ENCODE measurements at places on chromosomes 3 and 15.
A peak's percentile ranks its signal among the peaks of the same experiment; 100 is the strongest.

DNA sequence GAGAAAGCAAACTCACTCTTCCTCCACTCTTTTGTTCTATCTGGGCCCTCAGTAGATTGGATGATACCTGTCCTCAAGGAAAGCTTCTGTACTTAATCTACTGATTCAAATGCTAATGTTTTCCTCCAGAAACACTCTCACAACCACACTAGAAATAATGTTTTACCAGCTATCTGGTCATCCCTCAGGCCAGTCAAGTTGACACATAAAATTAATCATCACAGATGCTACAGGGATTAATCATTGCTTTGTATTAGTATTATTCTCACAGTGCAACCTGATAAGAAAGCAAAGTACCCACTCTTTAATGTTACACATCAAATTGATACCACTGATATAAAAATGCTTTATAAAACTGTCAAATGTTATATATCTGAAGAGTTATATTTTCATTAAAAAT, 52.9 kb upstream of the ARL6 start:
- DNase-seq = no peak

DNA sequence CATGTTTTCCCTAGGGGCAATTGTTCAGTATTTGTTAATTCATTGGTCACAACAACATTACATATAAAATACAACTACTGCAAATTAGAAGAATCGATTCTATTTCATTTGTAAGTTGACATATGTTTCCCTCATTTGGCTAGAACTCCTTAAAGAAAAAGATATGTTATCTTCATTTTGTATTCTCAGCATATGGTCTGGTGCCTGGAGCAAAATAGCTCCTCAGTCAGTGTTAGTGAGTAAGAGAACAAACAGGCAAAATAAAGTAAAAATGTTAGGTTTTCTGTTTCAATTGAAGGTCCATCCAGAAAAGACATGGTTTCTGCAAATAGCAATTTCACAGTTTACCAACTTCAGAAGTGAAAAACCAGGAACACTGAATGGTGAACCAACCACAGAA, 1343.1 kb downstream of the ROBO1 start:
- no peak for DNase-seq

- no peak for DNase-seq
Observed at GRCh38 chr3:79255702-79256101, 512.1 kb downstream of the ROBO1 start.

- DNase-seq = no peak
Observed at GRCh38 chr3:109373933-109374332, 36.6 kb upstream of the DPPA4 start.

GRCh38 chr3:133881492-133881891, 14.2 kb downstream of the RAB6B start:
- no peak for DNase-seq

GRCh38 chr3:15453501-15453900, 26.1 kb downstream of the EAF1 start:
- DNase-seq = no peak

- DNase-seq = no peak
Observed at GRCh38 chr3:34067536-34068051, 269.2 kb downstream of the PDCD6IP start.

DNA sequence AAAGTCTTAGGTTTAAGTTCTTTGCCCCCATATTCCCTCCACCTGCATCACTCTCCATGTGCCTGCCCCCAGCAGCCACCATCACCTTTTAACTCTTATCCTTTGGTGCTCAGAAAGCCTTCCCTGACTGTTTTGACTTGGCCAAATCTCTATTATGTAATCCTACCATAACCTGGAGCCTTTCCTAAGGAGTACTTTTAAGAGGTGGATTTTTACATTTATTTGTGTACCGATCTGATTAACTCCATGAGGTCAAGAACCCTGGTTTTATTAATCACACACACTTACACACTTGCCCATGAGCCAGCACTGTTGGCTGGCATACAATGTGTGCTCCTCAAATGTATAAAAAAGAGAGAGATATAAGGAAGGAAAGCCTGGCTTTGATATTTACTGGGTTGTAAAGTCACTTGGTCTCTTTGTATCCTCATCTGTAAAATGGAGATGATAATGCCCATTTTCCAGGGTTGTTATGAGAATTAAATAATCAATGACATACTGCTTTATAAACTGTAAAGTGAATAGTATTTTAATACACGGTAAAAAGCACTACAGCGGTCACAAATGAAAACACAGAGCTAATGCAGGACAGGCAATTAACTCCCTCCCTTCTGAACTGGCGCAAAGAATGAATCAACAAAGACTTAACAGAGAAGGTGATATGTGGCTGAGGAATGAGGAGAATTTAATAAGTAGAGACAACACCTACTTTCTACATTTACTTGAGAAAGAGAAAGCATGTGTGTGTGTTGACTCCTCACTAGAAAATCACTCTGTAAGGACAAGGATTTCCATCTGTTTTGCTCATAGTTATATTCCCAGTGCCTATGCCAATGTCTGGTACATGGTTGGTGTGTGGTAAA, 45.4 kb downstream of the ATP13A4 start:
- DNase-seq = no peak

- no peak for DNase-seq
Observed at GRCh38 chr3:193310914-193311723, 67.4 kb downstream of the ATP13A5 start.

- DNase-seq = no peak
Observed at GRCh38 chr3:186483611-186484340, 60.4 kb downstream of the CRYGS start.

- DNase-seq = no peak
Observed at GRCh38 chr3:65751123-65751700, 287.5 kb downstream of the MAGI1 start.

DNA sequence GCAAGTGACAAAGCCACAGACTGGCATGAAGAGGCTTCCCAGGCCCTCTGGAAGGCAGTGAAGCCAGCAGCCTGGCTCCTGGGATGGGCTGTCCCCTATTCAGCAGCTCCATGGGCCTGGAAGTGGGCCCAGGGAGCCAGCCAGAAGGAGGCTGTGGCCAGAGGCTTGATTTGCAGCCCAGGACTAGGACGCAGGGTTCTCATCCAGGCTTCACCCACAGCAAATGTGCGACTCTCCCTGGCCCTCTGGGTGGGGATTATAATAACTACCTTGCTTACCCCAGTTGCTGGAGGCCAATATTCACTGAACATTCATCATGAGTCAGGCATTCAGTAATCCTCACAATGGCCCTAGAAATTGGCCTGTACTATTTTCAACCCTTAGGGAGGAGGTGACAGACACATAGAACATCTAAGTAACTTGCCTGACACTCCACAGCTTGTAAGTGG, 24.6 kb upstream of the SRP14 start:
- no peak for DNase-seq

- DNase-seq = no peak
Observed at GRCh38 chr3:71559578-71560162, 23.9 kb downstream of the FOXP1 start.

GRCh38 chr15:31494786-31495185, 168.2 kb downstream of the KLF13 start:
- DNase-seq = no peak

DNA sequence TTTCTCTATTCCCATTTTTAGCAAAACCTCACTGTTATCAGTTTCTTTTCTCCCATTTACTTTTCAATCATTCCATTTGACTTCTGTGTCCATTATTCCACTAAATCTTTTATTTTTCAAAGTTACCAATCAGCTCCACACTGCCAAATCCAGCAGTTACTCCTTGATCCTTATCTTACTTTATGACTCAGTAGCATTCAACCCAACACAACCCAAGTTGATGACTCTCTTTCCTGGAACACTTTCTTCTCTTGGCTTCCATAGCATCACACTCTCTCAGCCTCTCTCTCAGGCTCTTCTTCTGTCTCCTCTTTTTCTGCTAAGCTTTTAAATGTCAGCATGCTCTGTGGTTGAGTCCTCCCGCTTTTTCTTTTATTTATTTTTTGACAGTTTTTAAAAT, 36.3 kb downstream of the RASGRP1 start:
- DNase-seq = no peak

DNA sequence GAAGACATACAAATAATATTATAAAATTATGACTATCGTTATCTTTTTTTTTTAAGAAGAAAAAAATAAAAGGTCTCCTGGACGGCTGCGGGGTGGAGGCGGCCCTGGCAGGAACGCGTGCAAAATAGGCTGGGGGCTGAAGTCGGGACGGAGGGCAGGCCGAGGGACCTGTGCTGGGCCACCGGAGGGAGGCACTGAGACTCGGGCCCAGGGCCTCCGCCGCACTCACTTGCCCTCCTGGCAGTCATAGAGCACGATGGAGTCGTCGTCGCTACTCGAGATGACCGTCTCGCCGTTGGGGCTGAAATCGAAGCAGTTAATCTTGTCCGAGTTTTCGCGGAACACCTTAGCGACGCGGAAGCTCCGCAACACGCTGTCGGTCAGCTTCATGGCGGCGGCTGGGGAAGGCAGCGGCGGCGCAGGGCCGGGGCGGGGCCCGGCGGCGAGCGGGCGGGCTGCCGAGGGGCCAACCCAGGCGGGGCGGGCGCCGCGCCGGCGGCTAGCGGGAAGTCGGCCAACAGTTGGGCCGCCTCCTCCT, 408 bp downstream of the WDR82 start:
- no peak for DNase-seq

DNA sequence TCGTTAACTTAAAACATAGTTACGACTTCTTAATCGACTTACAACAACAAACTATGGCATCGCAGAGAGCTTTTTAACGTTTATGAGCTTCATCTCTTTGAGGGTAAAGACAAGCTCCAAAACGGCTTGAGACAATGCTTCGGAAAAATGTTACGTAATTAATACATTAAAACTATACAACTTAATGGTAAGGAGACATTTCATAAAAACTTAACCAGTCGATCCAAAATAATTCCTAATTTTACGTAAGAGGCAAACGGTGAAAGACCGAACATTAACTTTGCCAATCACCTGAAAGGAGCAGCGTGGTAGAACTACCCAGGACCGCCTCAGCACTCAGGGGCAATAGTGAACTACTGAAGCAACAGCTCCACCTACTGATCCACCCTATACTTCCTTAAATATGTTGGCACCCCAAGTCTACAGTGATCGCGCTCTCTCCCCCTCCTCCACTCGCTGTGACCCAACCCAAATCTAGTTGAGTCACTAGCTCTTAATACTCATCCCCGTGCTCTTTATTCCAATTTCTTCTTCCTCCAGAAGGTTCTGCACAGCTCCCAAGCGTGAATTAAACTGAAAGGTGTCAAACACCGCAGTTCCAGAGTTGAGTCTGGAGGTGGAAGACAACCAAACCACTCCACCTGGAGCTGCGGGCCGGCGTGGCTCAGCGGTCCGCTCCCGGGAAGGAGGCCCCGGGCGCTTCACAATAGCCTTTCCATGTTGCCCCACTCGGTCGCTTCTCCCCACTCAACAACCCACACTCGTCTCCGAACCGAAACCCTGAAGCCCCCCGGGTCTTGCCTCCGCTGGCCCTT, 901 bp downstream of the NAA50 start:
- peak; percentile 78 for DNase-seq

GRCh38 chr15:56929933-56930332, 11.5 kb downstream of the TCF12 start:
- DNase-seq = no peak

- no peak for DNase-seq
Observed at GRCh38 chr3:182732232-182733015, 60.9 kb upstream of the ATP11B start.

DNA sequence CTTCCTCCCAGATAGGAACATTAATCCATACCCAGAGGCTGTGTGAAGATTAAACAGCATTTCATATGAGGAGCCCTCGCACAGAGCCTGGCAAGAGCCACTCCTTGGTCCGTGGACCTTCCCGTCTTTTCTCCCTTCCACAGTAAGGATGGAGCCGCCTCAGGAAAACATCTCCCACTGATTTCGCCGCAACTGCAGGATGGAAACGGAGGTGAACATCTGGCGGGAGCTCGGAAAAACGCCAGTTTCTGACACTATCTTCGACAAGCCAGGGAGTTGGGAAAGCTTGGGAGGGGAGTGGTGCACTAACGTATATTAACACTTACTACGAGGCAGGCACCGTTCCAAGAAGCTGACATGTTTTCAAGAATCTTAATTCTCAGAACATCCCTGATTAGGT, 157.9 kb downstream of the XXYLT1 start:
- DNase-seq = no peak

- no peak for DNase-seq
Observed at GRCh38 chr3:181782306-181782954, 70.7 kb downstream of the SOX2 start.

Data from breast epithelium (tissue), 4 donors.